ENCODE measurements at places on chromosomes 5 and 9.

DNA sequence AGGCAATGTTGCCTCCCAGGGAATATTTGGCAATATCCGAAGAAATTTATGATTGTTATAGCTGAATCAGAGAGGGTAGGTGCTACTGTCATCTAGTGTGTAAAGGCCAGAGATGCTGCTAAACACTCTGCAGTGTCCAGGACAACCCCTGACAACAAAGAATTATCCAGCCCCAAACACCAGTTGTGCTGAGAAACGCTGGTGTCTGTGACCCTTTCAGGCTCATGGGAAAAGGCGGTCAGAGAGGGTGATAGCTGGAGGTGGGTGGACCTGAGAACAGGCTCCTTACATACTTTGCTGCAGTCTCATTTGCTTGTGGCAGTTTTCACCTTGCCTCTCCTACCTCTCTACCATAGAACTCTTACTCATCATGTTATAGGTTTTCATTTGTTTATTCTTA is 295.3 kb upstream of the DMRT1 start:
- DNase-seq: no peak

GRCh38 chr5:67222243-67223025 is 25.8 kb upstream of the CD180 start:
- DNase-seq: peak; percentile 36

GRCh38 chr5:150783422-150783928 is 4.9 kb downstream of the SMIM3 start:
- peak; percentile 89 for DNase-seq

GRCh38 chr9:69768101-69768500 is 8.3 kb upstream of the PTAR1 start:
- DNase-seq: no peak

DNA sequence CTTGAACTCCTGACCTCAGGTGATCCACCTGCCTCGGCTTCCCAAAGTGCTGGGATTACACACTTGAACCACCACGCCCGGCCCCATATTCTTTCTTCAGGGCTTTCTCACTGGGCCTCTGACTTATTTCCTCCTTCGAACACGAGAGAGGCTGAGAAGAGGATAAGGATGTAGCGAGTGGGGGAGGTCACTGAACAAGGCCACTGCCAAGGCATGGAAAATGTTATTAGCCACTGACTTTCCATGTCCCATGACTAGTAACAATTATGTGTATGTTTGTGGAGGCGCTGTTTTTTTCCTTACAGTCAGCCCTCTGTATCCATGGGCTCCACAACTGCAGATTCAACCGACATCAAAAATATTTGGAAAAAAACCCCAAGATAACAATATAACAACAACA is 12.3 kb upstream of the FCHSD1 start:
- no peak for DNase-seq

GRCh38 chr5:168858371-168858770 is 279.2 kb upstream of the PANK3 start:
- no peak for DNase-seq

GRCh38 chr5:172110921-172111851 is 76.8 kb downstream of the STK10 start:
- DNase-seq: peak; percentile 36

DNA sequence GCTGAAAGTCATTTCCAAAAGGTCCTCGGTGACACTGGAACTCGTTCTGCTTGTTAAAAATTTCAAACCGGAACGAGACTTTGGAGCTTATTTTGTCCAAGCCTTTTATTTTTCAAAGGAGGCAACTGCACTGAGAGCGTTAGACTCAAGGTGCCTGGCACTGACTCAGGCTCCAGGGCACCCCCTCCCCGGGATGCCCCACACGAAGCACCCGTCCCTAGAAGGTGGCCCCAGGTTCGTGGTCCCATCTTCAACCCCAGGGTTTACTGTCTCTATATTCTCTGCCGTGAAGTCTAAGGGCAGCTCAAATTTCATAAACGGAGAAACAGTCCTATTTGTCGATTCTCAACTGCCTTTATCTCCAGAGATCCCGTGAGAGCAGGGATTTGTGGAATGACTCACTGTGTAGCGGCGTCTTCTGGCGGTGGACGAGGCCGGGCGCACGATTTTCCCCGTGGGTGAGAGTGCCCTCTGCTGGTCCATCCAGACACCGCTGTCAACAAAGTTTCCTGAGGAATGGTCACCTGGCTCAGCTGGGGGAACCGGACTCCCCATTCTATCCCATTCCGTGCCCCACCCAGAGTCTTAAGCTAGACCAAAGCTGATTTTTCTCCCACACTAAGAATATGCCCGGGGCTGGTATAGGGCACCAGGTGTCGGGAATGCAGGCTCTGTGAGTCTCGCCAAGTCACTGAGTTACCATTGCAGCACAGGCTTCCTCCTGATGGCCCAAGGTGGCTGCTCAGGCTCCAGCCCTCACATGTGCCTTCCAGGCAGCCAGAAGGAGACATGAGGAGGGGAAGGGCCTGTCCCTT is 27.1 kb upstream of the SLC6A19 start:
- DNase-seq: no peak

GRCh38 chr5:154087260-154087659 is 48.5 kb downstream of the MFAP3 start:
- DNase-seq: no peak

DNA sequence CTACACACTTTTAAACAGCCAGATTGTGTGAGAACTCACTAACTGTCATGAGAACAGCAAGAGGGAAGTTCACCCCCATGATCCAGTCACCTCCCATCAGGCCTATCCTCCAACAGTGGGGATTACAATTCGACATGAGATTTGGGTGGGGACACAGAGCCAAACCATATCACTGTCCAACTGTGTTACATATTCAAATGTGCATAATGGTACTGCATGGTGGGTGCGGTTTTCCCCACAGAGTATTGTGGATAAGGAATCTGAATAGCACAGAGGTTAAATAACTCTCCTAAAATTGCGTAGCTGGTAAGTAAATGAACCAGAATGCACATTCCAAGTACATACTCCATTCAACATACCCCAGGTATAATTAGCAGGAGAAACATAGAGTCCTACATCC is 32.1 kb downstream of the CDH6 start:
- DNase-seq: no peak

DNA sequence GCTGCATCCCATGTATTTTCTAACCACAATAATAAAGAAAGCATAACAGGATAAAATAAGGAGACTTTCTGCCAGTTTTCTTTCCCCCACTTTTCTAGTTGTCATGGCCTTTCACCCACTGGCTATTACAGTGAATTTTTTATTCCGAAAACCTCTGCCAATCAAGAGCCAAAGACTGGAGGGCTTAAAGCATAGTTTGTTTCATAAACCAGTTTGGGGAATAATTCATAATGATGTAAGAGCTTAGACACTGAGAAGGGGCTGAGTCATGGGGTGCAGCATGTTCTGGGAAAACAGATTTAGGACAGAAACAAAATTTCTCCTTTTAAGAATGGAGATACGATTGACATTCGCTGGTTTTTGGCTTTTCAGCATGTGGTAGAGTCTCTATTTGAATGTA is 4.4 kb upstream of the GLIPR2 start:
- no peak for DNase-seq

DNA sequence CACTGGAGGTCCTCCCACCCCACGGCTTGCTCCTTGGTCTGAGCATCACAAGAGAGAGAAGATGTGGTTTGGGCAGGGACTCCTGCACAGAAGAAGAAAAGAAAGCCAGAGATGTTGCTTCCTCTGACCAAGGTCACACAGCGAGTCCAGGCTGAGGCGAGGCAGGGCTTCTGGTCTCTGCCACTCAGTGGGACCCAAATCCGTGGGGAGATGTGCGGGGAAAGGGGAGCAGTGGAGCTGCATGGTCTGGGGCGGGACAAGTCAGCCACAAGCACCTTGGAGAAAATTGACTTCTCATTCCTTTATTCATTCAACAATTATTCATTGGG is 150.9 kb downstream of the C9orf50 start:
- no peak for DNase-seq

DNA sequence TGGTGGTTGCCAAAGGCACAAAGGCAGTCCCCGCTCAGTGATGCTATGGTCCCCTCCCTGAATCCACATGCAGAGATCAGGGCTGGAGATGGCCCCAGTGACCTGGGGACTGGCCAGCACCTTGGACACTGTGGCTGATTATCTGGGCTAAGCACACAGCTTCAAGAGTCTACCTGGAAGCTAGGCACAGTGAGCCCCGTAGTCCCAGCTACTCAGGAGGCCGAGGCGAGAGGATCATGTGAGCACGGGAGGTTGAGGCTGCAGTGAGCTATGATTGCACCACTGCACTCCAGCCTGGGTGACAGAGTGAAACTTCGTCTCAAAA is 8.3 kb upstream of the SCGB3A1 start:
- no peak for DNase-seq

DNA sequence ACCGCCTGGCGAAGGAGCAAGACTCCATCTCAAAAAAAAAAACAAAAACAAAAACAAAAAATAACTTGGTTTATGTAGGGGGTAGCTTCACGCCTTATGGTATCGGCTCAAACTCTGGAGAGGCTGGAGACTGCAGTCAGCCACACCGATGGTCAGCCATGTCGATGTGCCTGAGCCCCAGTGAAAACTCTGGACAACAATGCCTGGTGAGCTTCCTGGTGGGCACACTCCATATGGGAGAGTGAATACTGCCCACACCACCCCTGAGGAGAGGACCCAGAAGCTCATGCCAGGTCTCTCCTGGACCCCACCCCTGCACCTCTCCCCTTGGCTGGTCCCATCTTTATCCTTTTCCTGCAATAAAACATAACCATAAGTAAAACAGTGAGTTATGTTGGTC is 19.6 kb downstream of the IPPK start:
- DNase-seq: no peak

DNA sequence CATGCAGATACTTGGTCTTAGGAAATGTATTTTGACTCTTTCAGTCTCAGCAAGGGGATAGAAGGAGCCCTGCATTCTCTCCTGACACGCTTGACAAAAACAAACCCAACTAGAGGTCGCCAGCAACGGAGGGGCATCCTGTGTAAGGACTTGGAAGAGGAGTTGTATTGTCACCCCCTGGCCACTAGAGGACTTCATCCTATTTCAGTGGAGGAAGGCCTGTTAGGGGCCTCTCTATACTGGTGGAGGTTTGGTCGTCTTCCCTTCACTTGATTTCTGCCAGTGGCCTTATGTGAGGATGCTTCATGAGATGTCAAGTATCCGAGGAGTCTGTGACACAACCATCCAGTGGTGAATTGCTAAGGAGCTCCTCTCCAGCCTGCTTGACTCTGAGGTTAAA is 122.8 kb upstream of the STC2 start:
- DNase-seq: no peak

- no peak for DNase-seq
Measured at GRCh38 chr5:73922875-73923557, 297.0 kb downstream of the ARHGEF28 start.

- DNase-seq: no peak
Measured at GRCh38 chr9:99167119-99167518, 54.6 kb downstream of the ALG2 start.

DNA sequence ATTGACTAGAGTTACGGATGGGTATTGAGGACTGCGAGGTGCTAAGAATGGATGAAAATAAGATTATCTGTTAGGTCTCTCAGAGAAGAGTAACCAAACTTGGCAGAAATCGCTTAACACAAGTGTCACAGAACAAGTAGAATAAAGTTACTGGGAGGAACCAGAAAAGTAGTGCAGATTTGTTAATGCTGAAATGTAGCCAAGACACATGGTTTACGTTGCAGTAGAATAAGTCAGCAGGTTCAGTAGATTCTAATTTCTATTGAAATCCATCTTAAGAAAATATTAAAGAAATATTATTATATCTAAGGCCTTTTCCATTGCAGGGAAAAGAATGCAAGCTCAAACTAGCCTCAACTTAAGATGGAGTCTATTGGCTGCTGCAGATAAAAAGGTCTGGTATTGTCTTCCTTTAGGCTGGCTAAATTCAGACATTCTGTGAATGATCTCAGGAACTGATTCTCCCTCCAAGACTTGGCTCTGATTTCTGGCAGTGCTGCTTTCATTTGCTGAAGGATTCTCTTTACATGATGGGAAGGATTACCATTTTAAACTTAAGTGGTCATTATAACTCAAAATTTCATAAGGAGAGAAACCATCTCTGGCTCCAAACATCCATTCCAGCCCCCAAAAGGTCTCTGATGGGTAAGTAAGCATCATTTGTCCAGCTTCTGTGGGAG is 314.9 kb downstream of the MARCHF11 start:
- DNase-seq: no peak

DNA sequence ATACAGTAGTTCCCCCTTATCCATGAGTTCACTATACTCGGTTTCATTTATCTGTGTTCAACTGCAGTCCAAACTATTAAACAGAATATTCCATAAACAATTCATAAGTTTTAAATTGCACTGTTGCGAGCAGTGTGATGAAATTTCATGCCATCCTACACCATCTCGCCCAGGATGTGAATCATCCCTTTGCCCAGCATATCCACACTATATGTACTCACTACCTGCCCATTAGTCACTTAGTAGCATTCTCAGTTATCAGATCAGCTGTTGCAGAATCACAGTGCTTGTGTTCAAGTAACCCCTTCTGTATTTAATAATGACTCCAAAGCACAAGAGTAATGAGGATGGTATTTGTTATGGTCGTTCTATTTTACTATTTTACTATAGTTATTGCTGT is 51.5 kb downstream of the SHOC1 start:
- DNase-seq: no peak

DNA sequence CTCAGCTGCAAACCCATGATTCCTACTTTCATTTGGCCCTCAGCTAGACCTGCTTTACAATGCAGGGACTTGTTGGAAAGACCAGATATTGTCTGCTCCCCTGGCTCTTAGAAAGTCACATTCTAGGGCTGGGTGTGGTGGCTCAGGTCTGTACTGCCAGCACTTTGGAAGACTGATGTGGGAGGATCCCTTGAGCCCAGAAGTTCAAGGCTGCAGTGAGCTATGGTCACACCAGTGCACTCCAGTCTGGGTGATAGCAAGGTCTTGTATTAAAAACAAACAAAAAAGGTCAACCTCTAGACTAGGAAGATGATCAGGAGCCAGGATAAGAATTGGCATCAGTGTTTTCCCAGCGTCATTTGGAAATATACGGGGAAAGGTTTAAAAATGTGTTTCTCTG is 145.8 kb downstream of the PALM2AKAP2 start:
- no peak for DNase-seq

DNA sequence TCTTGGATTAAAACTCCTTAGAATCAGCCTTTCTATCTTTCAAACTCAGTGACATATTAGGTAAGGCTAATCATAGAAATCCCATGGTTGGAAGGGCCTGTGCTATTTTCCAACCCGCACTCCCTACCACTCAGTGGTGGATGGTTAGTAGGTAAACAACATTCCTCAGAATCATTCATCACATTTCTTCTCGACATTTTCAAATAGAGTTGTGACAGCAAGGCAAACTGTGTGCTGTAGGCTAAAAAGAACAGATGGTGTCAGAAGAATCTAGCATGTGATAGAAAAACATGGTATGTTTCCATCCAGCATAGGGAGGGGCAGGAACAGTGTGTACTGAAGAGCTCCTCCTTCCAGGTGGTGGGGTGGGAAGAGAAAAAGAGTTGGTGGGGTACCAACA is 227.3 kb upstream of the NMUR2 start:
- no peak for DNase-seq

GRCh38 chr5:893137-893506 is 438 bp downstream of the TRIP13 start:
- no peak for DNase-seq

Measured in CD4-positive, CD25-positive, alpha-beta regulatory T cell (primary cell).